AG09319 (cell line): ENCODE measurements at places on chromosomes 5 and 9.

DNA sequence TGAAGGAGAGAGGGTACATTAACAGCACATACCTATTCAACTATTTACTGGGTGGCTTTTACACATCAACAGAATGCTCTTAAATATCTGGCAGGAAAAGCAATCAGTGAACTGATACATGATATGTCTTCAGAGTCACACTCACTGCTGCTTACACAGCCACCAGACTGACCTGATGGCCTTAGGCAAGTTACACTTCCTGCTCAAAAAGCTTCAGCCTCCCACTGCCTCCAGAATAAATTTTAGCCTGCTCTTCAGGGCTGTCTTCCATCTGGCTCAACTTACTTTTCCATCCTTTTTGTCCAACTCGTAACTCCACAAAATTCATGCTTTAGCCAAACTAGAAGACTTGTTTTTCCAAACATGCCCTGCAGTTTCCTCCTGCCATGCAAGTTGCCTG is 10.7 kb downstream of the LOX start:
- no peak for DNase-seq

- no peak for DNase-seq
These were observed 90.3 kb upstream of the APC start for GRCh38 chr5:112647428-112647827.

DNA sequence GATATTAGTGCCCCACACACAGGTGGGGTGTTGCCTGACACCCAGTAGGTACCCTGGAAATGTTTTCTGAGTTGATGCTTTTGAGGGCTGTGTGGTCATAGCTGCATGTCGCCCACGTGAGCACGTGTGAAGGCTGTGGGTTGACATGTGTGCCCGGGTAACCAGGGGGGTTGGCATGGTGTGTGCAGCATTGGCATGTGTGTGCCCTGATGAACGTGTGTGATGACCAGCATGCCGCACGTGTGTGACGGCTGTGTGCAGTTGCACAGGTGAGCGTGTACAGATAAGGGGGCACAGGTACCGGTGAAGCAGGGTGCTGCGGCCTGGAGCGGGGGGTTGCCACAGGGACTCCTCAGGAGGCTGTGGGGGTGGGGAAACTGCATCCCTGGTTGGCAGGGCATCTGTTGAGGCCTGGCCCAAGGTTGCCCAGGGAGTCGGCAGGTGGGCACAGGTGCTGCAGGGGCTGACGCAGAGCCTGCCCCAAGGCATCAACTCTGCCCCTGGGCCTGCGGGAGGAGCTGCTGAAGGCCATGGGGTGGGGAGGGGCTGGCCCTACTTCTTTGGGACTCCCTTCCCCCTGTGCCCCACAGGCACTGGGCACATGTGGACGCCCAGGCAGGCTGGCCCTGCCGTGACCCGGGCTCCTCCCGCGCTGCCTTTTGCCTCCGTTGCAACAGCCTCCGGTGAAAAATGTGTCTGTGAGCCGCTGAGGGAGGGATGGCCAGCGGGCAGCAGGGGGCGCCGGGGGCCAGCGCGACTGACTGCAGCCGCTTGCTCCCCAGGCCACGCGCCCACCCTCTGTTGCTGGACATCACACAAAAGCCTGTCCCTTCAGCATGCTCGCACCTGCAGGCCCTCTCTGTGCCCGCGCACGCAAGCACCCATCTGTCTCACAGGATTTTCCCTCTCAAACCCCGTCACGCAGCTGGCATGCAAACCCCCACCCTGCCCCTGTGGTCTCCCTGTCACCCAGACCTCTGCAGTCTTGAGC is 2.2 kb downstream of the UNC5A start:
- DNase-seq: no peak

DNA sequence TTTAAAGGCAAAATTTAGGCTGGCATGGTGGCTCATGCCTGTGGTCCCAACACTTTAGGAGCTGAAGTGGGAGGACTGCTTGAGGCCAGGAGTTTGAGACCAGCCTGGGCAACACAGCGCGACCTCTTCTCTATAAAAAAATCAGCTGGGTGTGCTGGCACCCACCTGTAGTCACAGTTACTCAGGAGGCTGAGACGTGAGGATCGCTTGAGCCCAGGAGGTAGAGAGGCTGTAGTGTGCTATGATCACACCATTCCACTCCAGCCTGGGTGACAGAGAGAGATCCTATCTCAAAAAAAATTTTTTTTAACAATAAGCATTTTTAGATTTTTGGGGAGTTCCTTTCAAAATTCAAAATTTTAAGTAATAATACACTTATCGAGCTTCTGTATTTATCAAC is 63.3 kb downstream of the SPATA31C2 start:
- no peak for DNase-seq

- DNase-seq: no peak
These were observed 41.5 kb downstream of the WNK2 start for GRCh38 chr9:93225417-93225816.

DNA sequence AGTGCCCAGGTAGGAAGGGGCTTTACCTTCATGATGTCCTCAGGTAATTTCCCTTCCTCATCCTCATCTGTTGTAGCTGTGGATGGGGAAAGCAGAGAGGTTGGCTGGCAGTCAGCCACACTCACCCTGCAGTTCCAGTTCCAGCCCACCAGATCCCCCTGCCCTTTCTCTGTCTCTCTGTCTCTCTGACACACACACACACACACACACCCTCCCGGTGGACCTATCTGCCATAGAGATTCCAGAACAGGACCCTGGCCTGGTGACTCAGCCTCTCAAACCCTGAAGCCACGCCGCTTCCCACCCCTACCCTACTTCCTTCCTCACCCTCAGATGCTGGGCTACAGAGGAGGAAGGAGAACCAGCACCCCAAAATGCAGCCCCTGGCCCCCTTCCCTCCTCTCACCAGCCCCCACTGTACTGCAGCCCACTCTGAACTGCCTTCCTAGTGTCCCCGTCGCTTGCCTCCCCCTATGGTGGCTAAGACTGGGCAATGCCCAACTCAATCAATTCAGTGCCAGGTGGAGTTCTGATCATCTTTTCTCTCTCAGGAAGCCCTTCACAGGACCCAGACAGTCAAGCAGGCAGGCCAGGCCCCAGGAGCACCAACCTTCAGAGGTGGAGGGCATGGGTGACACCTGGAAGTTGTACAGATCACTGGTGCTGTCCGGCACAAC is 4.8 kb downstream of the IRF1 start:
- no peak for DNase-seq

DNA sequence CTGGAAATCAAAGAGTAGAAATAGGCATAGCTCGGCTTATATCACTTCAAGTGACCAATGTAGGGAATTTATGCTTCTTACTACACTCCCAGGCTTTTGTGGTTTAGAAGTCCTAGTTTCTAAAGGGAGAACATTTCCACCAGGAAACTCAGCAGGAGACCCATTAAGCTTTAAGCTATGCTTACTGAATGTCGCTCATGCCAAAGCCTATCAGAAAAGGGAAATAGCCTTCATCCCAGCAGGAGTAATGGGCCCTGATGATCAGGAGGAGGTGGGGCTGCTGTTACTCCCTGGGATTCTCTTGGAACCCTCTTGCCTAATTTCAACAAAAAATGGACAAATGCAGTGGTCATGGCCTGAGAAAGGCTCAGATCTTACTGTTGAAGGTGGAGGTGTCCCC is 54.5 kb upstream of the SEMA6A start:
- DNase-seq: no peak
